ENCODE measurements at places on chromosomes 3 and 15.

- no peak for DNase-seq
These were observed 439.6 kb downstream of the PLOD2 start for GRCh38 chr3:145721273-145721805.

DNA sequence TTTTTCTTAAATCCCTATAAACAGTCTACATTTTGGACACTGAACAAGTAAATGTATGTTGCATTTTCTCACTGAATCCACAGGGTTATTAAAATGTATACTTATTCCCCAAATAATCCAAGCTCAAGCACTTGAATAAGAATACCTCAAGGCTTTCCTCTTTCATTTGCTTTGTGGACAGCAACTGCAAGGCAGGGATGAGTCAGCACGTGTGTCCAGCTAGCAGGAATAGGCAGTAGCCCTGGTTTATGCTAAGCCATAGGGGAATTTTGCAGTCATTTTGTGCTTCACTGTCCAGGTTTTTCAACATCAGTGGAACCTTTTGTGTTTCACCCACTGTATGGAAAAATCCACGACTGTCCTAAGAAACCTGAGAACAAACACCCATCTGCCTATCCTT is 96.7 kb upstream of the KCNMB2 start:
- no peak for DNase-seq

- DNase-seq, result no peak
These were observed 1105.9 kb downstream of the NAALADL2 start for GRCh38 chr3:175965036-175965435.

- DNase-seq, result peak; percentile 32
These were observed 175.4 kb downstream of the MBNL1 start for GRCh38 chr3:152444029-152444641.

GRCh38 chr3:57596495-57597126 is 533 bp downstream of the ARF4 start:
- no peak for DNase-seq

Measured in left renal pelvis (tissue), 4 donors.